ENCODE measurements at places on chromosomes 16 and 17.

DNA sequence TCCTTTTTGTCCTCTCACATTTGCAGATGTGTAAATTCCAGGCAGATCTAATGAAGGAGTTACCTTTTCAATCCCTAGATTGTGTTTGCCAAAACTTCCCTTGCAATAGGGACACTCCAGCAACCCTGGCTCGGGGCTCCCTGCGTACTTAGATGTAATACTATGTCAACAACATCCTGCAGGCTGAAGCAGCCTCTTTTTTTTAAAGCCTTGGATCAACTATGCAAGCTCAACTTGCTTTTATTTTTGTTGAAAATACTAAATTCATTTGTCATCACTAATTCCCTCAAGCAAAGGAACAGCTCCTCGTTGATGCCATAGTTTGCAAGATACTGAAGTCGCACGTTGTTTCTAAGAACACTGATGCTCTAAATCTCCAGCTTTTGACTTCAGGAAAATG lies 59.1 kb downstream of the GRIN2A start:
- no peak for DNase-seq

DNA sequence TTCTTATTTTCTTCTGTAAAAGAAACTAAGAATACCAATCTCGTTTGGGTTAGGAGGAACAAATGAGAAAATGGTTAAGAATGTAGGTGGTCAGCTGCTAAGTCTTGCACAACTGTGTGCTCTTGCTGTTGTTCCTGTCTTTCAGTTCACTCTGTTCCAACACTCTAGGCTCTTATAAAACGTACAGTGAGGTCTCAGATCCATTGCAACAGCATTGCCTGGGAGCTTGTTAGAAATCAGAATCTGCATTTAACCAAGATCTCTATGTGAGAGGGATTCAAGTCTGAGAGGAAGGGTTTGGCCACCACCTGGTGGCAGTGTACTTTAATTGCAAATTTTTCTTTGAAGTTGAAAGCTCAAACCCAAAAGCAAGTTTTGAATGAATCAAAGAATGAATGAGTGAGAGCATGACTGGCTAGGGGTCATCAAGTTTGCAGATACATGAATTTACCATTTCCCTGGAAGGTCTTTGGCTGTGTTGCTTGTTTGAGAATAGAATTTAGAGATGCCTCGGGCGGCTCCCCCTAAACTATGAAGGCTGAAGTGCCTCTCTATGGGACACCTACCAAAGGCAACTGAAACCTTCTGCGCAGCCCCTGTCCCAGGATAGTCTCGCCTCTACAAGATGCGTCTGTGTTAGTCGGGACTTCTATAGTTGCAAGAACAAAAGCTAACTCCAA lies 2.5 kb downstream of the ALOX15B start:
- DNase-seq: peak; percentile 16

GRCh38 chr16:47705266-47705665 lies 244.1 kb downstream of the PHKB start:
- no peak for DNase-seq

GRCh38 chr17:16374146-16374938 lies 6.5 kb upstream of the UBB start:
- no peak for DNase-seq

DNA sequence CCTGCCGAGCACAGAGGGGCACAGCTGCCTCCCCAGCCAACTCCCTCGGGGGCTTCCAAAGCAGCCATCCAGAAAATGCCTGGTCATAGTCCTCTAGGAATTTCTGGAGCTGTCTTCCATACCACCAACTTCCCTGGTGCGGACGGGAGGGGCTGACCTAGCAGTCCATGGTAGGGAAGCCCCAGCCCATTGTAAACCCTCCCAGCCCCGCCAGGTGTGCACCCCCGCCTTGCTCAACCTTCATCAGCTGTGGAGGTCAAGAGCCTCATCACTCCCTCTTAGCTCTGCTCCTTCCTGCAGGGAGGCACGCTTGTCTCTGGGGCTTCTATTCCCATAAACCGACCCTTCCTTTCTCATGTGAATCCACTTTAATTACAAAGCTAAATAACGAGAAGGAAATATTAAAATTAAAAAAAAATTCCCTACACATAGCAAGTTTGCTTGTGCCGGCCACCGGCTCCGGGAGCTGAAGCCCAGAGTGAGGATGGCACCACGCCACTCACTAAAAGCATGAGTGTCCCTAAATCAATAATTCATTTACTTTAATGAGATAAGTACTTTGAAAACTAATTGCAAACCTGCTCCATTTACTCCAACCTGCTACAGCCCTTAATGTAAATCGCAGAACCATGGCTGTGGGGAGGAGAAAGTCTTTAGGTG lies 181.4 kb downstream of the ENGASE start:
- DNase-seq: no peak

DNA sequence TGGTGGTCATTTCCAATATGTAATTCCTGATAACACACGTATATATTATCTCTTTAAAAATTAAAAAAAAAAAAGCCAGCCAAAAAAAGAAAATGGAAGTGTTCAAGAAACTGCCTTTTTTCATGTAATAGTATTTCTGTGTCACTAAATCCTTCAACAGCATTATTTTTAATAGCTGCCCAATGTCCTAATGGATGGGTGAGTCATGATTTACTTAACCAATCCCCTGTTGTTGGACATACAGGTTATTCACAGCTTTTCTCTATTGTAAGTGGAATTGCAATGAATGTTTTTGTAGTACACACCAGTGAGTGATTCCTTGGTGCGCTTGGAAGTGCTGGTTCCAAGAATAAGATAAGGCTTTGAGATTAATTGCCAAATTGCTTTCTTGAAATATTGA lies 124.9 kb downstream of the WWOX start:
- no peak for DNase-seq

GRCh38 chr17:82245134-82246039 lies 16.5 kb downstream of the SLC16A3 start:
- DNase-seq: no peak

GRCh38 chr16:14015033-14015432 lies 56.1 kb upstream of the MRTFB start:
- no peak for DNase-seq

DNA sequence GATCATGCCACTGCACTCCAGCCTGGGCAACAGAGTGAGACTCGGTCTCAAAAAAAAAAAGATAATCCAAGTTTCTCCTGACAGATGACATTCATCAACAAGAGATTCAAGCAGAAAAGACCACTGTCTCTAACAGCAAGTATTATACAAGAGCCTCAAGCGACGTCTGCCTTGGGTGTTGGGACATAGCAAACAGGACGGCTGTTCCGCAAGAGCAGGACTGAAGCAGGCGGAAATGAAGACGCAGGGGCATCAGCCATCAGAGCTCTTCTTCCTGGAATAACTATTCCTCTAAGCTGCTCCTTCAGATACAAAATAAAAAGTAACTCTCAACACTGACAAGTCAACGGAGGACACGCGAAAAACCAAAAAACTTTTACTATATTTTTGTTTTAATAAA lies 54.0 kb downstream of the ANKRD11 start:
- DNase-seq: no peak

Measured in activated T-cell treated with anti-CD3 and anti-CD28 coated beads for 4 hours (primary cell).